Tibial nerve (tissue), 4 donors: ENCODE measurements at places on chromosomes 12 and 14.

GRCh38 chr12:131773582-131774221 is 54.5 kb upstream of the MMP17 start:
- no peak for DNase-seq

GRCh38 chr12:66119229-66119869 is 11.2 kb downstream of the LLPH start:
- no peak for DNase-seq

- DNase-seq = no peak
Measured at GRCh38 chr12:99498756-99499155, 148.8 kb upstream of the GARIN6 start.

DNA sequence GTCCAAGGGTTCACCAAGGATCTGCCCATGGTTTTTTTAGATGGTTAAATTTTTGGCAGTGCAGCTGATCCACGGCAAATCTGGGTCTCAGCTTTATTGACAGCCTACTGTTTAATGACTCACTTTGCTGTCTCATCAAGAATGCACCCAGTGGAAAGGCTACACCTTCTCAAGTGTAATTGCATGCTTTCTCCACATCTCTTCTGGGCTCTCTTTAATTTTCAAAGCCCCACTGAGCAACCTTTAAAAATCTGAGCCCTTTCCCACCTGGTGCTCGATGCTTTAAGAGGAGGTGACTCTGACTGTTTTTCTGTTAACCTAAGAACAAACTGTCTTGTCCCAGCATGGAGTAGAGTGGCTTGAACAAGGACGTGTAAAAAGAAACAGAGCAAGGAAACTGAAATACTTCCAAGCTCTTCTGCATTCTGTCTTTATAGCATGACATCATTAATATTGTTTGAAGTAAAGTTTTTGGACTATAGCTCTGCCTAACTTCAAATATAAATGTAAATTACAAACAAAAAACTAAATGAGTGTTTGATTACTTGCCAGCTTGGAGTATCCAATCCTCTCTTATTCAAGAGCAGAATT is 214.2 kb upstream of the KRR1 start:
- DNase-seq = no peak

DNA sequence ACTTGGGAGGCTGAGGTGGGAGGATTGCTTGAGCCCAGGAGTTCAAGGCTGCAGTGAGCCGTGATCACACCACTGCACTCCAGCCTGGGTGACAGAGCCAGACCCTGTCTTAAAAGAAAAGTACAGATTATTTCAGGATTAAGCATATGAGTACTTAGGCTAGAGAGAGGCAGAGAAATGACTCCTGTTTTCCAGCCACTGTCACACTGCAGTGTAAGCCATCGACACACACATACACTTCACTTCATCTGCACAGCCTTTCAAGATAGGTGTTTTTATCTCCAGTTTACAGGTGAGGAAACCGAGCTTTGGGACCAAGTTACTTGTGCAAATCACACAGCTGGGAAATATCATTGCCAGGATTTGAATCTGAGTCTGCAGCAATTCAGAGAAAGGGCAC is 77.2 kb downstream of the ETV6 start:
- DNase-seq = no peak

DNA sequence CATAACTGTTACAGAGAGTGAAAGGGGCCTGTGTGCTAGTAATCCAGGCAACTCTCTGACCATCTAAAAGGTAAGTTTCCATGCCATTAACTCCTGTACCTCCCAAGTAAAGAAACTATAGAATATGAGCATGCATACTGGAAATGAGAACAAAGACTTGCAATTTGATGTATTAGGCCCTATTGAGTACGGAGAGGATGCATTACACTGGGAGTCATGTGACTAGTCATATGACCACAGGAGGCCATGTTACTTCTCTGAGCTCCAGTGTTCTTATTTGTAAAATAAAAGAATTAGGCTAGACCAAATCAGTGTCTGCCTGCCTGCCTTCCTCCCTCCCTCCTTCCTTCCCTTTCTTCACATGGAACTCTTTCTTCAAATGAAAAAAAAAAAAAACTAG is 440.1 kb upstream of the CCDC196 start:
- no peak for DNase-seq

- no peak for DNase-seq
Measured at GRCh38 chr14:93944348-93945069, 17.4 kb downstream of the FAM181A start.

- DNase-seq = no peak
Measured at GRCh38 chr12:130401703-130402102, 64.0 kb downstream of the PIWIL1 start.

DNA sequence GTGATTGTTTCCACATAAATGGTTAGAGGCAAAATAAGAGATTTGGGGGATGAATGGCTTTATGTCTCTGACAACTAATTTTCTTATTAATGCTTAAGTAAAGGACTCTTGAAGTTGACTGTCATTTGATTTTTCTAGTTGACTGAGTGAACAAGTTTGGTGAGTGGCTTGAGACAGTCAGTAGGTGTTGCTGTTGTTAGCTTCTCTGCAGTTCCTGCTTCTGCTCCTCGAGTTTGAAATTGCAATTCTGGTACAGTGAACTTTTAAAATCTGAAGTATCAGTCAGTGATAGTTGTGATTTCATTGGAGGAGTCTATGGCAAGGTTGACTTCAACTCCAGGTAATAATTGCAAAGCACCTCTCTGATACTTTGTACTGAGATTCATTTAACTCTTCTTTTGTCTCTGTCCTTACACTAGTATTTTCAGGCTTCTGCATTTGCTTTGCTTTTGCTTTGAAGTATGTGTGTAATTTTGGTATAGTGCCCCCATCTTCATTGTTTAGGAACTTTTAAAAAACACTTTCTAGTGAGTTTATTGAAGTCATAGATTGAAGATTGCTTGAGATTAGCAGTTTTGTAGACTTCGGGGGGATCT is 415.5 kb downstream of the PCNX1 start:
- peak; percentile 29 for DNase-seq

DNA sequence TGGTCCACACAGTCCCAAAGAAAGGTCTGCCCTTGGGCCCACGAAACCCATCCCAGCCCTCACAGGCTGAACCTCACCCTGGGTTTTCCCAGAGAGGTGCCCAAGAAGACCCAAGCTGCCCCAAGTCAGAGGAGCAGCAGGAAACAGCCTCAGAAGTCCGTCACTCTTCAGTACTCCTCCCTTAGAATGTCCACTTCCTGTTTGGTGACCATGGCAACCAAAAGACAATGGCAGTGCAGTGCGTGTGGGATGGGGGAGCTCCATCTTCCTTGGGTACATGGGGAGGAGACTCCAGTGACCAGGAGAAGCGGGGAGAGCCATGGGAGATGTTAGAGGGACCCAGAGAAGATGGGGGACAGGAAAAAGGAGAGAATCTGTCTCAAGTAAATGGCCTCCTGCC is 11.3 kb downstream of the SELPLG start:
- no peak for DNase-seq

DNA sequence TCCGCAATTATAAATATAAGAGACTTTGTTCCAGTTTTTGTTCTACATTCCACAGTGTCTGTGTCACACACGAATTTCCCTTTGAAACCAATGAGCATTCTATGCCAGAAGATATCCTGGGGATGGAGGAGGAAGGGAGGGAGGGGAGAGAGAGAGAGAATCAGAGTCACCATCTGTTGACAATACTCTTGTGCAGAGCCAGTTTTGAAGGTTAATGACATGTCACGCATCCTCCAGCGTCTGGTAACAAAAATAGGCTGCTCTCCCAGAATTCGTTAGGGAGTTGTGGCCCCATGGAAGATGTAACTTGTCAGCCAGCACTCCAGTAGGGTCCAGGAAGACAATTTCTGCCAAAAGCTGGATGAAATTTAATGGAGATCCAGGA is 213.5 kb upstream of the KRR1 start:
- peak; percentile 21 for DNase-seq

GRCh38 chr14:92601757-92602417 is 88.3 kb downstream of the RIN3 start:
- DNase-seq = no peak

DNA sequence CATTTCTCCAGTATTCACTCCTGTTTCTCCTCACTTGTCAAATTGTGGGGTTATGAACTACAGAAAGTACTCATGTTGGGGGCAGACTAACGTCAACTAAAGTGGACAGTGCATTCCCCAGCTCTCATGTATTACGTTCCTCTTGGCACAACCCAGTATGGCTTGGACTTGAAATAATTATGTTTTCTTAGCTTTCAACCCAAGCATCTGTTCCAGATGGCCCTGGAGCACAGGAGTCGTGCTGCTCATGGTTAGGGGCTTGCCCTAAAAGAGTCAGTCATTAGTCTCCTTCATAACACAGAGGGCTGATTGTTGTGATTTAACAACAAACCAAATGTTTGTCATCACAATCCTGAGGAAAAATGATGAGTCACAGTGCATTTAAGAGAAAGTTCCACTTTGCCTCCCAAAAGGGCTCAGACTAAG is 154.4 kb downstream of the RPAP3 start:
- peak; percentile 9 for DNase-seq

GRCh38 chr12:12693111-12693671 is 2.8 kb downstream of the GPR19 start:
- DNase-seq = no peak

GRCh38 chr12:47725893-47726292 is 603 bp upstream of the ENDOU start:
- no peak for DNase-seq
